ENCODE measurements at places on chromosomes 3 and 15. TPM values are rescaled to one million over a fixed set of nuclear protein-coding genes. Genes with fewer than 3 reads are reported as not detected.
A peak's percentile ranks its signal among the peaks of the same experiment; 100 is the strongest.

DNA sequence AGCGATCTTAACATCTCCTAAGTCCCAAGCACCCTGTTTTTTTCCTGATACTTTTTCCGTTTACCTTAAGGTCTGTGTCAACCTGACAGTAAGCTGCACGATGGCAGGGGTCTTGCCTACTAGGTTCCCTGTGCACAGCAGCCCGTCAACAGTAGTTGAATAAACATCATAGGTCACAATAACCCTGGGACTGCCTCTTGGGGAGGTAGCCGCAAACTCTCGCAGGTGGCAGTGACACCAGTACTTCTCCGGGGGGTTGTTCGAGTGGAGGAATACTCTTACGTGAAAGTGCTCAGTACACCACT is 365 bp upstream of the PDCD6IP start:
- no peak for DNase-seq

DNA sequence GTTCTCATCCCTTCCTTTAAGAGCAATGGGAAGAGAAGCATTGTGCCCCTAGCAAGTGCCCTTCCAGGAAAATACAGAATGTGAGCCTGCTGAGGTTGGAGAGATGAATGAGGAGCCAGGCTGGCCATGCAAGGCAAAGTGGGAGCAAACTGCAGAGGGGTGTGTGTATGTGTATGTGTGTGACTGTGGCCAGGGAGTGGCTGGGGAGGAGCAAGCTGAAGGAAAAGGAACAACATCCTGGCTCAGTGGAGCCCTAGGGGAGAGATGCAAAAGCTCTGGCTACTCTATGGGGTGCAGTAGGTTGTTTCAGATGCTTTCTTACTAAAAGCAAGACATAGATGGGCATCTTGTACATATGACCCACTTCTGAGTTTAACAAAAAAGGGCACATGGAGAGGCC is 20.6 kb downstream of the FOXP1 start:
- no peak for DNase-seq

DNA sequence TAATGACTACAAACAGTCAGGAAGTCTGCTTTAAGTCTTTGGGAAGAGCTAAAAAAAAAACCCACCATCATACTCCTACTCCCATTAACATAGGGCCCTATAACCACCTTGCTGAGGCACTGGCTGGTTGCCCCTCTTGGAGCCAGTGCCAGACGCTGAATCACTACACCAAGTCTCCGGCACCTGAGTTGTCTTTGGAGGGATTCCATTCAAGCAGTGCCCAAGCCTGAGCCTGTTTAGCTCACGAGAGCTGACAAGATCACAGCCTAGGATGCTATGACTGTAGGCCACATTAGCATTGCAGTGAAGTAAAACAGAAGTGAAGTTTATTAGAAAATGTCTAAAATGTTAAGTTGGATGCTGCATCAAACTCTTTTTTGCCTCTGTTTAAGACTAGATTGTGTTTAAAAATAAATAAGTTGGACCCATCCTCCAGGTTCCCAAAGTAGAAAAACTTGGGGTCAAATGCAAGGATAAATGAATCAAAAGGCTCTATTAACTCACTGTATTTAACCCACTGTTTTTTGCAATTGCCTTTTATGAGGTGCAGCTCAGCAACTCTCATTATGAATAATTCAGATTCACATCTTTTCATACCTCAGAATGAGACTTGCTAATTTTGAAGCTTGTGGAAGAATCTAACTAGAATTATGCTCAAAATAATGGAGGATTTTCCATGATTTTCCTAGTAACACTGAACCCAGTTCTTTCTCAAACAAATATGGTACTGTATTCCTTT is 461.9 kb downstream of the FOXP1 start:
- no peak for DNase-seq

DNA sequence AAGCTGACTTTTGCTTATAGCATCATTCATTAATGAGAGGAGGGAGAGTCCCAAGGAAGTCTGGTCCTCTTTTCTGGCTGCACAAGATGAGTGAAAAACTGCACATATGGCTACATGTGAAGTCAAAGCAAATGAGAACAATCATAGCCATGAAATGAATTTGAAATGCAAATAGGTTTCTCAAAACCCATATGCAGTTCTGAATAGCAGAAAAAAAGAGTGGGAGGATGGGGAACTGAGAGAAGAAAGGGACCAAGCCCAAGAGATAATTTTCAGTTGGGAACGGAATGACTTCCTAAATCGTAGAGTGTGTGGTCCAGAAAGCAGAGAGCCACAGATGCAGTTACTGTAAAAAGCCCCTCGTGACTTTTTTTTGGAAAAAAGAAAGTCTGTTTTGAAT is 66.3 kb downstream of the GTPBP8 start:
- DNase-seq = no peak

- no peak for DNase-seq
Observed at GRCh38 chr3:39230453-39230852, 38.1 kb upstream of the XIRP1 start.

DNA sequence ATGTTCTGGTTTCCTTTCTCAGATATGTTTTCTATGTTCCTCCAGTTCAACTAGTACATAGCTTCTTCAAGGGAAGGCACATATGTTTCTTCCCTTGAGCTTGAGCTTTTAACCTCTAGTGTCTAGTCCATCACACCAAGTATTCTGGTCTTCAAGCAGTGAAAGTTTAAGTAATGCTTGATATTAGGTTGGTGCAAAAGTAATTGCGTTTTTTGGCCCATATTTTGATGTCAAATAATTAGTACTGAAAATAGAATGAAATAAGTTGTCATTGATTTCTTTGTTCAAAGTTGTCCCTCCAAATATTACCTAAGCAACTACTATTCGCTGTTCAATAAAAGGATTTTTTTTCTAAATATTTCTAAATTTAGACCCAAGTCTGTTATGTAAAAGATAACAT is 146.7 kb upstream of the TSC22D2 start:
- no peak for DNase-seq

DNA sequence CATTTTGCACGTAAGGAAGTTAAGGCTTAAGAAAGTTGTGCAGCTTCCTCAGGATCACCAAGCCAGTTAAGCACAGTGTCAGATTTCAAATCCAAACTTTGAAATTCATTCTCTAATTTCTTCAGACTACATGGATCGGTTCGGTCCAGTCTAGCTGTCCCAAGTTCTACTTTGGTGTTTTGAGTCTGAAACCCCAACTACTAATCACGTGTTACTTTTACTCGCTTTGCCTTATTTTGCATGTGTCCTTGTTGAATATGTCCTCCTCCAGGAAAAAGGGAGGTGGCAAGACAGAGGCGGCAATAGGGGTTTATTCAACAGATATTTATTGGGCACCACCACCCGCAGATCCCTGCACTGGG is 522 bp upstream of the GXYLT2 start:
- no peak for DNase-seq

GRCh38 chr3:15205934-15206661 is at the start of gene CAPN7:
TSS of gene CAPN7 (plus strand) at chr3:15206246. CDS start at chr3:15206496, 250 bp downstream.
- peak; percentile 86 for DNase-seq

DNA sequence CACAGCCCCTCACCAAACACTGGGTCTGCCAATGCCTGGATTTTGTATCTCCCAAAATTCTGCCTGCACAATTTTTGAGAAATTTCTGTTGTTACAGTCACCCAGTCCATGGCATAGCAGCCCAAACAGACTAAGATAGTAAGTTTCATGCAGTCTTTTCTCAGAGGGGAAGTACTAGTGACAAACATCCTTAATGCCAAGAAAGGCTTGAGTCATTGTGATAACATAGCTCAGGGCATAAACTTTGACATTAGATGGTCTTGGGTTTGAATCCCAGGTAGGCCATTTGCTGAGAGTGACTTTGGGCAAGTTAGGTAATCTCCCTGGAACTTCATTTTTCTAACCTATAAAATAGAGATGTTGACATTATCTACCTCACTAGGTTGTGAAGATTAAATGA is 36.1 kb upstream of the PFN2 start:
- no peak for DNase-seq

DNA sequence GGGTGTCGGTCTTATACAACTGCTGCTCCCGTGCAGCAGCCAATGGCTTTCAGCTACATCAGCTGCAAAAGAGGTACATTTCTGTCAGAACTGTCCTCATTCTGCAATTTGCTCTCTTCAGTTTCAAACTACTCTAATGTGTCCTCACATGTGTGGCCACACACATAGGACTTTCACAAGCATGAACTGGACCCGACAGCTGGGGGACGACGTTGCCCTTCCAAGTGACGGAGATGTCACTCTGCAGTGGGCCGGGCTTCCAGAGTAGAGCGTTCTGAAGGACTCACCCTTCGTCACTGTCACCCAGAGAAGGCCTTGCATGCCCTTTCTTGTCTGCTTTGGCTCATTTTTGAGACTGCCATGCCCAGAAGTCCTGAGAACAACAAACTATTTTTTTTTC is 189.8 kb downstream of the ATP10A start:
- DNase-seq = no peak

DNA sequence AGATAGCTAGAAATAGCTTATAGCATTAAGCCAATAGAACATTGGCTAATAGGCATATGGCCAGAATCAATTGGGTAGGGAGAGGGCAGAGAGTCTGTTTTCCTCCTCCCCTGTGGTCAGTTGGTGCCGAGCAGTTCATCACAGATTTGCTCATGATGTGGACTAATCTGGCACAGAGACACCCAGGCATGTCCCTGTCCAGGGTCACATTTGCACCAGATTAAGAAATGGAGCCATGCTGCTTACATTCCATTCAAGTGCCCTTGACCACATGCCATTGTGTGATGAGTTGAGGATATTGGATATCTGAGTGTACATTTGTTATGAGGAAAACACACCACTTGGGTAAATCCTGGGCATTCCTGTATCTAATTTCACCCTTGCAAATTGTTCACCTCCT is 53.4 kb downstream of the USP13 start:
- DNase-seq = no peak

DNA sequence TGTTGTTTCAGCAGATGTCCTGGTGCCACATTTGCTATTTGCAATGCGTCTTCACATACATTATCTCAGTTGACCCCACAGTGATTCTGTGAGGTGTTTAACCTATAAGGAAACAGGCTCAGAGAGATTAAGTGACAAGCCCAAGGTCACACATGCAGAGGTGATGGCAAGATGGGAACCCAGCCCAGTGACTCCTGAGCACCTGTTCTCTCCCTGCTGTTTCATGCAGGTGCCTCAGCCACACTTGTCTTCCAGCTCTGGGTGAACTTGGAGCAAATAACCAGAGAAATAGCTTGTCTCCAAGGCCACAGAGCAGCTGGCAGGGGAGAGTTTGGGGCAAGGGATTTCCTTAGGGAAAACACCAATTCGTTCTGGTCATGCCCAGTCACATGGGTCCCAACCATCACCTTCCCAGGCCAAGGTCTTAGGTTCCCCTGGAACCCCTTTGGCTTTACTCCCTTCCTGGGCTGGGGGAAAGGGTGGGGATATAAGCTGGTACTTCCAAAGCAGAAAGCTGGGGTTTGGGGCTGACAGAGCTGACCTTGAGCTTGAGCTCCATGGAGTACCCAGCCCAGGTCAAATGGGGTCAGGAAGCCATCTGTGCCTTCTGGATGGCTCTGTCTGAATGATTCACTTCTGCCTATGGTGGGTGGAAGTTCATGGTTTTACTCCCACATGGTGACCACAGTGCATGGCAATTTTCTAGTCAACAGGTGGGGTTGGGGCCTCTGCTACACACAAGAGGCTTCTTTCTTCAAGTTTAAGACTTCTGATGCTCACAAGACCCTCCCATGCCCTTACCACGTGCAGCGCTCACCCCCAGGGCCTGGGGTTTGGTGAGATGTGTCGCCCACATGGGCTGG is 22.4 kb downstream of the LIPC start:
- no peak for DNase-seq

TM4SF1 gene
- 898 TPM for total RNA-seq
